DMS79 (cell line): ENCODE measurements at places on chromosomes 5 and 9.
A peak's percentile ranks its signal among the peaks of the same experiment; 100 is the strongest.

DNA sequence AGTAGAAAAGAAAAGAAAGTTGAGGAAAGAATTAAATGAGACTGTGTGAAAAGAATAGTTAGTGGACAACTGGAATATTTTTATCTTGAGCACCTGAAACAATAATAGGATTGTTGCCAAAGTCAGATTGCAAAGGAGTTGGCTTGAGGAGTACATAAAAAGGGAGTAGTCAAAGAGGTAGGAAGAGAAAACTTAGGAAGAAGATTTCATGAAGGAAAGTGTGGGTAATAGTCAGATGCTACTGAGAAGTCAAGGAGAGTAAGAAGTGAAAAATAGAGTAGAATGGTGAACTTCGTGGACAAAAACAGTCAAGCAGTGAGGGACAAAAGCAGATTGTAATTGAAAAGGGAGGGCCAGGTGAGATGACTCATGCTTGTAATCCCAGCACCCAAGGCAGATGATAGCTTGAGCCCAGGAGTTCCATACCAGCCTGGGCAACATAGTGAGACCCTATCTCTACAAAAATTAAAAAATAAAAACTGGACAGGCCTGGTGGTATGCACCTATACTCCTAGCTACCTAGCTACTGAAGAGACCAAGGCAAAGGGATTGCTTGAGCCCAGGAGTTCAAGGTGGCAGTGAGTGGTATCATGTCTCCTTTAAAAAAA, 178.9 kb downstream of the NIPBL start:
- no peak for DNase-seq

- no peak for DNase-seq
These were observed 53.5 kb upstream of the FCN1 start for GRCh38 chr9:134971196-134971595.

GRCh38 chr5:68193481-68194036, 22.0 kb upstream of the PIK3R1 start:
- no peak for DNase-seq

DNA sequence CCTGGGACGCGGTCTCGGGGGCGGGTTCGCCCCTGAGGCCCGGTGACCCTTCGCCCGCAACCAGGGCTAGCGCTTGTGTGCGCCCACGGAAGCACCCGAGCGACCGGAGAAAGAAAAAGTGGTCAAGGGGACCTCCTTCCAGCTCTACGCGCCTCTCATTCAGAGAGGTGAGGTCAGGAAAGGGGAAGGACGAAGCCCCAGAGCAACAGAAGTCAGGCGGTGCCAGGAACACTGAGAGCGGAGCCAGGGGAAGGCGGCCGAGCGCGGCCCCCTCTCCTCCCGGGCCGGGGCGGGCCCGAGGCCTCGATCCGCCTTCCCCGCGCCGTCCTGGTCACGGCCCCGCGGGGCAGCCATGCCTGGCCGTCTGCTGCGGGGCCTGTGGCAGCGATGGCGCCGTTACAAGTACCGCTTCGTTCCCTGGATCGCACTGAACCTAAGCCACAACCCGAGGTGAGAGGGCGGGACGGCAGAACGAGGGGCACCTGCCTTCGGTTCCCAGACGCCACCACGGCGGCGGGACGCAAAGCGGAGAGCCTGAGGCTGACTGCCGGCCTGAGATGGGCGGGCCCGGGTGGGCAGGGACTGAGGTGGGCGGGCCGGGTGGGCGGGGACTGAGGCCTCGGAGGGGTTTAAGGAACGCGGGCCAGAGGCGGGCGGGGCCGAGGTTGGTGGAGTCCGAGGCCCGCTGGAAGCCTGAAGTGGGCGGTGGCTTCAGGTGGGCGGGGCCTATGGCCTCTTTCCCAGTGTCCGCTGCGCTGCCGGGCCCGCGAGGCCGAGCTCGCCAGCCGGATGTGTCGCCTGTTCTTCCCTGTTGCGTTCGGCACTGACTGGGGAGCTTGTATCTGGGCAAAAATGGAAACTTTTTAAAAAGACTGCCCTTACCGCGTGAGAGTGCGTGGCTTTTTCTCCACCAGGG, at the start of gene SETD9:
Gene SETD9, plus strand, starts transcription at position 303 of the 916 bp plus-strand sequence. Its CDS starts 50 bp downstream, at position 353.
- peak; percentile 75 for DNase-seq

DNA sequence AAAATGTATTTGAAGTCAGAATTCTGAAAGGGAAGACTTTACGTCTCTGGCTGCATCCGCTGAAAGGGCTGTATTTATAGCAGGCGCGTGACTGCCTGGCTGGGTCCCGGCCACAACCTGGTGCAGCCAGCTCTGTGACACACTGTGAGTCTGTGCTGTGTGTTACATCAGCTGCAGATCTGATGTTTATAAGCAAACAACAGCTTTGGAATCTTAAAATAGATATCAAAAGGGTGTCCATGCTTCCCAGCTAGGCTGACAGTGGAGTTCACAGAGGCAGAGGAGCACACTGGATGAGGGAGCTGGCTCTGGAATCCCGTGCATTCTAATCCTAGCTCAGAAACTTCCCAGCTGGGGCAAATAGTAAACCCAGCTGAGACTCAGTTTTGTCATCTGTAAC, 433.4 kb upstream of the BRINP1 start:
- DNase-seq, result no peak

DNA sequence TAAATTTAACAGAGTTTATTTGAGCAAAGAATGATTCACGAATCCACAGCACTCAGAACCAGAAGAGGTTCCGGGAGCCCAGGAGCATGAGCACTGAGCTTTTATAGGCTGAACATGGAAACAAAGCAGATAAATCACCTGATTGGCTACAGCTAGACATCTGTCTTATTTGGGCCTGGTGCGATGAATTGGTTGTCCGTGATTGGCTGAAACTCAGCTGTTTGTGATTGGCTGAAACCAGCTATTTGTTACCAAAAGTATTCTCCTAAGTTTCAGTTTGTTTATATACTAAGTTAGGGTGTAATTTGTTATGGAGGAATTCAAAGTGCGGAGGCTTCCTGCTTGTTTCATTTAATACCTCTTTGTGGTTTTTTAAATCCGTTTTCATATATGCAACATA, 15.8 kb upstream of the LCP2 start:
- DNase-seq, result no peak

DNA sequence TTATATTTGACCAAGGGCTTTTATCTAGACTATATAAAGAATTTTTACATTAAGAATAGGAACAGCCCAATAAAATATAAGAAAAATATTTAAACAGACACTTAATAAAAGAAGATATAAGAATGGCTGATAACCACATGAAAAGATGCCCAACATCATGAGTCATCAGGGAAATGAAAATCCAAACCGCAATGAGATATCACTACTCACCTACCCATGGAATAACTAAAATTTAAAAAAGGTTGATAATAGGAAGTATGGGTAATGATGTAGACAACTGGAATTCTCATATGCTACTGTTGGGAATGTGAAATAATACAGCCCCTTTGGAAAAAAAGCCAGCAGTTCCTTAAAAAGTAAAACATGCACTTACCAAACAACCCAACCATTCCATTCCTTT, 206.9 kb upstream of the PCSK5 start:
- no peak for DNase-seq

DNA sequence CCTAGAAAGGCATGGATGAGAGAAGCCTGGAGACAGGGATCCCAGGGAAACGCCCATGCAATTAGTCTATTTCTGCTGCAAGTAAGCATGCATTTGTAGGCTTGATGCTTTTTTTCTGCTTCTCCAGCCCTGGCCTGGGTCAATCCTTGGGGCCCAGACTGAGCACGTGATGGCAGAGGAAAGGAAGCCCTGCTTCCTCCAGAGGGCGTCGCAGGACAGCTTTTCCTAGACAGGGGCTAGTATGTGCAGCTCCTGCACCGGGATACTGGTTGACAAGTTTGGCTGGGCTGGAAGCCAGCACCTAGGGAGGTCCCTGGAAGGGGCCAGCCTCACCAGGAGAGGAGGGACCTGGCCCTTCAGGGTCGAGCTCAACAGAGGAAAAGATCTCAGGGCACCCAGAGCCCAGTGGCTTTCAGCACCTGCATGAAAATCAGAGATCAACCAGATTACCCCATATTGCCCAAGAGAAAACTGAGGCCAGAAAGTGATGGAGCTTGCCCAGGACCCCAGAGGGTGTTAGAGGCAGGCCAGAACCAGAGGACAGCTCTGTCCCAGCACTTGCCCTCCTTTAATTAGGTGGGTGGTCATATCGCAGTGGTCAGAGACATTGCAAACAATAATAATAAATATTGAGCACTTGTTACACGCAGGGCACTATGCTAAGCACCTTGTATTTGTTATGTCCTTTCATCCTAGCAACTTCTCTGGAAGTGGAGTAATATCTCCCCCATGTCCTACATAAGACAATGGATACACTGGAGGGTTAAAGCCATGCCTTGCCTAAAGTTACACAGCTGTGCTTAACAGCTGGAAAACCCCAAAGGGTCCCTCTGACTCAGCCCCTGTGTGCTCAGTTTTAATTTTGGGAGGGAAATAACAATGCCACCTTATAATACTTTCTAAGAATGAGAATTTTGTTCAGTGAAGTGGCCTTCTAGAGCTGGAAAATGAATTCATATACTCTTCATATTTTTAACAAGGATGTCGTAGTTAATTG, 67.1 kb downstream of the KLF4 start:
- no peak for DNase-seq

DNA sequence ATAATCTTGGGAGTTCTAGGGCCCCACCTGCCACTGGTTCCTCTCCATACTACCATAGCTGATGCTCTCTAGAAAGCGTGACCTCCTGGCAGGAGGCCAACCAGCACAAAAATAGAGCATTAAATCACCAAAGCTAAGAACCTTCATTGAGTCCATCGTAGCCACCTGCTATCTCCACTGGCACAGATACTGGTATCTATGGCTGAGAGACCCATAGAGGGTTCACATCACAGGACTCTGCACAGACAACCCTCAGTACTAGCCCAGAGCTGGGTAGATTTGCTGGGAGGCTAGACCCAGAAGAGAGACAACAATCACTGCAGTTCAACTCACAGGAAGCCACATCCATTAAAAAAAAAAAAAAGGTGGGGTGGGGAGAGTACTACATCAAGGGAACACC, 509.1 kb downstream of the DTWD2 start:
- no peak for DNase-seq

- DNase-seq, result no peak
These were observed 1.9 kb upstream of the ERBIN start for GRCh38 chr5:65924366-65925043.

GRCh38 chr9:130117816-130118632, 54.2 kb upstream of the NCS1 start:
- no peak for DNase-seq

GRCh38 chr9:72598639-72599038, 77.2 kb downstream of the TMC1 start:
- DNase-seq, result no peak

GRCh38 chr5:172839669-172840431, 5.8 kb downstream of the ERGIC1 start:
- no peak for DNase-seq

DNA sequence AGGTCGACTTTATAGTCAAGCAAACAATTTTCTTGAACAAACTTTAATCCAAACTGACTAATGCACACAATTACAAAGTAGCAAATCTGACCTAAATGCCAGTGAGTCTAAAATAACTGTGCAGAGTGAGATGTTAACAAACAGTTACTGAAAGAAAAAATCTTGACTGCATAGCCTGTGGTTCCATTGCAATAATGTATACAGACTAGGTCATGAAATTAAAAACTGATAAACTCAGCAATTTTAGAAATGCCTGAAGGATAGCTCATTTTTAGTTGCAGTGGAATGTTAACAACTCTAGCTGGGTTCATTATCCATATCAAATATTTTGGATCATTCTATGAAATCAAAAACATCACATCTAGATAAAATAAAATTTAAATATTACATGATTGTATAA, 73.4 kb upstream of the CDH12 start:
- DNase-seq, result no peak

- DNase-seq, result no peak
These were observed 197.0 kb downstream of the SEC61B start for GRCh38 chr9:99419070-99419469.

- DNase-seq, result no peak
These were observed 259.8 kb upstream of the KIF2A start for GRCh38 chr5:62046191-62046590.

- DNase-seq, result no peak
These were observed 11.2 kb upstream of the PCDH1 start for GRCh38 chr5:141889282-141889871.

DNA sequence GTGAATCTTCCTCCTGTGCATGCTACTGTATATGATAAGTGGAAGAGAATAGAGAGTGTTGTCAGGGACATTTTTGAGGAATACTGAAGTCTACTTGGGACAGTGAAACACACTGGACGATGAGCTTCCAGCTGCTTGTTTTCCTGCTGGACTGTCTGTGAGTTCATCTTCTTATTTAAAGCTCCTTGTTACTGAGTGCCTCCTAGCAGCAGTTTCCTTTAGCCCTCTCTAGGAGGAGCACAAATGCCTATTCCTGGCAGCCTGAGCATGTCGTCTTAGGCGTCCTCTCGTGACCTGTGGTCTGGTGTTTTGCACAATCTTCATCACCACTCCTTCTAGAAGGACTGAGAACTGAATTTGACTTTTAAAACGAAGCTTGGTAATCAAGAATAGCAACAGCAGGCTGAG, 43.8 kb downstream of the ANKRD33B start:
- DNase-seq, result no peak

DNA sequence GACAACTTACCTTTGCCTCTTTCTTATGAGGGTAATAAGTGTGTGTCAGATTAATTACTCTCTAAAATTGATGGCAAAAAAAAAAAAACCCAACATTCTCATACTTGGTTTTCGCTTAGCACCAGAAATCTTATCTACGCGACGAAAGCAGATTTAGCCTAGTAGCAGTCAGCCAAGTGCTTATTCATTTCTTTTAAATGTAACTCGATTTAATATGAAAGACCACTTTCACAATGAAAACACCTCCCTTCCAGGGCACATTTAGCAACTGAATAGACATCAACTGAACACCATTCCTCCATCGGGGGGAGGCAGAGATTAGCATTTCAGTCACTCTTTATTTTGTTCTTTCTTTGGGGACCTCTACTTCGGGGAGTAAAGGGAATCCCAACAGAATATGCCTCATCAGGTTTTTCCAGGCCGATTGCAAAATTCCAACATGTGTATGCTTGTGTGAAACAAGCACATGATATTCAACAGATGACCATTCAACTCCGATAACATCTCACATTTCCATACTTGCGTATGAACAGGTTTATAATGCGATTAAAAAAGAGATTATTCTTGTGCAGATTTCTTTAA, 124.1 kb upstream of the RETREG1 start:
- no peak for DNase-seq

- no peak for DNase-seq
These were observed 19.8 kb downstream of the CDH6 start for GRCh38 chr5:31213257-31213656.

DNA sequence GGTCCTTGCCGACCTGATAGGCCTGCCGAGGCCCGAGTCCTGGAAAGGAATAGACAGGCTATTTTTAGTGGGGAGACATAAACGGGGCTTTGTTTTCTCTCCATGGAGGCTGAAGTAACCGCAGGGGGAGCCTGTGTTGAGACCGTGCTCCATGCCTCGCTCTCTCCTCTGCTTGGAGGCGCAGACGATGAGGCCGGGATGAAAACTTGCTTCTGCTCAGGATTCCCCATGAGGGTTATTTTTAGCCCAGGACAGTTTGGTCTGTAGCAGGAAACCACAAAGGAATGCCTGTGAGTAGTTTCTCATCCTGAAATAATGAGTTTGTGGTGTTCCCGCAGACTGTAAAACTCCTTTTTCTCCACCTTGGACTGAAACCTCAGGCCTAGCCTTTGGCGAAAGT, 81.9 kb upstream of the RARS1 start:
- DNase-seq, result no peak

GRCh38 chr5:16626696-16627264, 10.0 kb upstream of the RETREG1 start:
- no peak for DNase-seq

GRCh38 chr5:33043343-33043997, 332.3 kb downstream of the NPR3 start:
- no peak for DNase-seq
